HT-29 (cell line): ENCODE measurements at places on chromosomes 12 and 14.

DNA sequence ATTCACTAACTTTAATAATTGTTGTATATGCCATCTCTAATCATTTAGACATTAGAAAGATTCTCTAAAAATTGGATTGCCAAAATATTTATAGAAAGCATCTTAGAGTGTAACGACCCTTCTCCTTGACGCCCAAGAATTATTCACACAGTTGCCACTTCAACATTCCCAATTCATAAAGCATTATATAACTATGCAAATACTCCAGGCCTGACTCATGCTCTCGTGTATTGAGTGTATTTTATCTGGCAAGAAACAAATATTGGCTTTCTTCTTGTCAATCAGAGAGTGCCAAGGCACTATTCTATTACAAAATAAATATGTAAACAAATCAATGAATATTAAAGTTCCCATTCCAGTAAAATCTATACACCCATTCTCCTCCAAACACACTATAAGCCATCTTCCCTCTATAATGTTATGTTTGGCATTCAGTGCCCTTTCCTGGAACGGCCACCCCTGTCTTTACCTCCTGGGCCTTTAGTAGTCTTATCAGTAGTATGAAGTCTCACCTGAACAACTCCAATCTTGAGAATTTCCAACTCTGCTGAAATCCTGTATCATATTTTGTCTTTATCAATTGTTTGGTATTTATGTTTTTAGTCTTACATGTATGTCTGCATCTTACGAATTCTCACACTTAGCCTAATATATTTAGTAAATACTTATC is 182.6 kb downstream of the PIK3C2G start:
- DNase-seq = no peak

- no peak for DNase-seq
Observed at GRCh38 chr12:24034160-24034559, 84.7 kb upstream of the SOX5 start.

GRCh38 chr12:115380546-115381120 is 696.7 kb upstream of the TBX3 start:
- DNase-seq = no peak

DNA sequence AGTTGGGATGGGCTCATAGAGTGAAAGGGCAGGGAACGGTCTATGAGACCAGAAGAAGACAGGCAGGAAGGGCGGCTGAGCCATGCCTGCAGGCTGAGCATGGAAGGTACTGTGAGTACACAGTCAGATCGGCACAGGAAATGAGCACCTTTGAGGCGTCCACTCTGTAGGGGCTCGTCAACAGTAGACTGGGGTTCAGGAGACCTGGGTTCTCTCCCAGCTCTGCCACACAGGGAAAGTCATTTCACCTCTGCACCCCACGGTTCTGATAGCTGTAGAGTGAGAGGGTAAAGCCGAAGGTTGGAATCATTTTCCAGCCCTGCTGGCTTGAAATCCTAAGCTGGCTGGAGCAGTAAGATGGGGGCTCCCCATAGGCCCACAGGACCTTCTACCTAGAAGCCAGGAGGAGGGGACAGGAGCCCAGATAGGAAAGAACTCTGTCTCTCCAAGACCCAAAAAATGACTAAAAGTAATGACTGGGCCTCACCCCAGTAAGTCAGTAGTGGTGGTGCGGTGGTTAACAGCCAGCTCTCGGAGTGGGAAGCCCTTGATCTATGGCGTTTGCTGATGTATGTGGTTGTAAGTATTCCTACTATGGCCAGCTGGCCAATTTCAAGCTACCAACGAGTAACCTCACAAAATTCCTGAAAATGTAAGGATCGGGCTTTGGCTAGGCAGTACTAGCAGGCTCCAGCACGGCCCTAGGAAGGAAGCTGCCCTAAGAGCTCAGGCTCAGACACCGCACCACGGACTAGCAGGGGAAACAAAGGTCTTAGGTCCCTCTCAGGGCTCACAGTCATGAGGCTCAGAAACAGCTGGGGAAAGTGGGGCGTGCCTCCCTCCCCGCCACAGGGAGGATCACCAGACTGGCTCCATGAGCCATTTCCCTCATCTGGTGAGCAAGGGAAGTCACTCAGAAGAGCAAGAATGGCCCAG is 10.3 kb upstream of the CD27 start:
- no peak for DNase-seq

- no peak for DNase-seq
Observed at GRCh38 chr14:85180876-85181275, 349.1 kb upstream of the FLRT2 start.

DNA sequence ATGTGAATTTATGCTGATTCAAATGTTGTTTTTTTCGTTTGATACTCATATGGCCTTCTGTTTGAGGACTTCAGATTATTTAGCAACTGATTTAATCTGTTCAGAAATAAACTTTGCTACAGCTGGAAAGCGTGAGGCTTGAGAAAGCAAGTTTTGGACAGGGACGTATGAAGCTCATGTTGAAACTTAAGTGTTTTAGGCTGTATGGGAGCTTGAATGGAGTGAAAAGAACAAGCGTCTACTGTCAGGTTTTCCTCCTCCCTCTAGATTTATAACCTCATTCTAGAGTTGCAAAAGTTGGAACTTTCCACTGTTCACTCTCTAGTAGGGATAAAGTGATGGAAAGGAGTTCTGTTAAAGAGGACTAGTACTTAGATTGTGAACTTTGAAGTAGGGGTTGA is 1.0 kb downstream of the PRPF39 start:
- peak; percentile 32 for DNase-seq

GRCh38 chr12:8712572-8712971 is 14.8 kb downstream of the RIMKLB start:
- no peak for DNase-seq
